Breast epithelium (tissue), 4 donors: ENCODE measurements at places on chromosomes 5 and 9. TPM values are rescaled to one million over a fixed set of nuclear protein-coding genes. Genes with fewer than 3 reads are reported as not detected.

GRCh38 chr9:72140586-72140985 is 8.7 kb upstream of the GDA start:
- no peak overlapping the region for H3K4me3 ChIP-seq
- peaks cover 4% of the 10 kb centered on the region for H3K27me3 ChIP-seq
- no peaks in the 10 kb centered on the region for H3K4me1 ChIP-seq
- no peaks in the 10 kb centered on the region for H3K36me3 ChIP-seq
- no peak overlapping the region for H3K27ac ChIP-seq
- no peak for DNase-seq

- no peak for DNase-seq
- H3K36me3 ChIP-seq = no peaks in the 10 kb centered on the region
- H3K27ac ChIP-seq = no peak overlapping the region
- no peaks in the 10 kb centered on the region for H3K27me3 ChIP-seq
- no peak overlapping the region for H3K4me3 ChIP-seq
Measured at GRCh38 chr5:40227366-40227765, 452.3 kb upstream of the PTGER4 start.

- H3K36me3 ChIP-seq = no peaks in the 10 kb centered on the region
- no peaks in the 10 kb centered on the region for H3K4me1 ChIP-seq
- no peaks in the 10 kb centered on the region for H3K27me3 ChIP-seq
- no peak overlapping the region for H3K4me3 ChIP-seq
Measured at GRCh38 chr5:166123717-166124116, 2167.7 kb upstream of the WWC1 start.

DNA sequence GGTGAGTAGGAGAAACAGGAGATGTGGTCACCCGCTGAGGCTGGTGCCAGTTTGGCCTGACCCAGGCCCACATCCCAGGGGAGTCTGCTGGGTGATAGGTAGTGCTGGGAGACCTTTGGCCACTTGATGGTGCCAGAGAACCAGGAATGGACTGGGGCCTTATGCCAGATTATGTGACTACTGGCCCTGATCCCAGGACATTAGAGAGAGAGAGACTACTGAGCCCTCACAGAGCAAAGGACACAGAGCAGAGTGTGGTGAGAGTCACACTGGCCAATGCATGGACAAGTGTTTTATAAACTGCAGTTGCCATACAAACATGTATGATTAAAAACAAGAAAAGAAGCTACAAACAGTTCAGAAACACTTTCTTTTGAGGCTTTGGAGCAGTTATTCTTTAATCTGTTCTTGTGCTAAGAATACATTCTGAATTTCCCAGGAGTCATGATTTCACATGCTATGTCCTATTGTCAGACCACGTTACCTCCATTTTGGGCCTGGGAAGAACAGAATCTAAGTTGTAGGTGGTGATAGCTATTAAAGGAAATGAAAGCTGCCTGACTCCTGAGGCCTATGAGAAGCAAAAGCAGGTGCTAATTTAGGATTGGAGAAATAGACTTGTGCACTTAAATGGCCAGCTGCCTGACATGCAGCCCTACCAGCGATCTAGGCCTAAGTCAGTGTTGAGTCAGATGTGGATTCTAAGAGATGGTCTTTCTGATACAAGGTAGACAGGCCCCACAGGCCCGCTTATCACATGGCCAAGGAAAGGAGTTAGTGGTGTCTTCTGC is 32.6 kb upstream of the TMOD1 start:
- no peak overlapping the region for H3K4me3 ChIP-seq
- H3K27me3 ChIP-seq = no peaks in the 10 kb centered on the region
- H3K36me3 ChIP-seq = no peaks in the 10 kb centered on the region
- H3K4me1 ChIP-seq = no peaks in the 10 kb centered on the region
- DNase-seq = peak; percentile 67

PCDHAC2 gene
- total RNA-seq = 2.8 TPM

DNA sequence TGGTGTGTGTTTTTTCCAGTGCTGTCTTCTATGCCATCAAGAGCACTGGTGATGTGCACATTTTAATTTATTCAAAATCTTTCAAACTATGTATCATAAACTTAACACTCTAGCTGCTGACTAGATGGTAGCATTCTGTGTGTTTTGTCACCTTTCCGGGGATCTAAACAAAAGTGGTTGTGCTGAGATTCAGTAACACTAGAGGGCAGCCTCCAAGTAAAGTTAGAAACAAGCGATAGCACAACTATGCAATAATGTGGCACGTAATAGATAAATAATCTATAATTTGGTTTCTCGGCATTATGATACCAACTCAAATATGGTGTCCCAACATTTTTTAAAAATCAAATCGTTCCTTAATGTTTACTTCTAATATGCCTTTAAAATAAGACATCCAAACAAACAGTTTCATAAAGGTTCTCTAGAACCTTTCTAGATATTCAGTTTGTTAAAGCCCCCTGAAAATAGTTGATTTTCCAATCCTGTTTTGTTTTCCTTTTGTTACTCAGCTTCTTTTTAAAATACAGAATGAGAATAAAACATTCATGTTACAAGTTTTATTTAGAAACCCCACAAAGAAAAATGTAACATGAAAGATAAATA is 16.9 kb downstream of the SEMA6A start:
- H3K36me3 ChIP-seq = no peaks in the 10 kb centered on the region
- H3K27ac ChIP-seq = no peak overlapping the region
- no peak for DNase-seq

GRCh38 chr5:66859526-66859925 is 263.3 kb downstream of the MAST4 start:
- H3K4me3 ChIP-seq = no peak overlapping the region
- no peak overlapping the region for H3K27ac ChIP-seq
- H3K27me3 ChIP-seq = no peaks in the 10 kb centered on the region
- H3K36me3 ChIP-seq = no peaks in the 10 kb centered on the region
- H3K4me1 ChIP-seq = no peaks in the 10 kb centered on the region

DNA sequence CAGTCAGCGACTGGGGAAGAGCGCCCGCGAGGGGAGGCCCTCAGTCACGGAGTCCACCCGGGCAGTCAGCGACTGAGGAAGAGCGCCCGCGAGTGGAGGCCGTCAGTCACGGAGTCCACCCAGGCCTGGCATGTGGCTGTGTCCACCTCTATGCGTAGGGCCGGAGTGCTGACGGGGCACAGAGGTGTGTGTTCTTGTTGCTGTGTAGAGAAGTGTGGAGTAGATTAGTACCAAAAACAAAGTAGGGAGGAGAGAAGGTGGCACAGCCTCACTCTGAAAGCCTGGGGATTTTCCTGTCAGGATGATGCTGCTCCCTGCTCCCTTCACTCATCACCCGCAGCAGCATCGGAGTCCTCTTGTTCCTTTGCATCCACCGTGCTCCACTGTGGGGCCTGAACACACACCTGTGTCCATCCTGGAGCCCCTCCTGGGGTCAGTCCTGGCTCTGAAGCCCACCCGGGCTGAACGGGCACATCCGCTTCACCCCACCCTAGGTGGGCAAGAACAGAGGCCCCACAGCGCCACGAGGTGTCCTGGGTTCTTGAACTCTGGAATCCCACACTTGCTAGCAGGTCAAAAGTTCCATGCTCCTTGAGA is 37.9 kb downstream of the AHRR start:
- H3K27me3 ChIP-seq = no peaks in the 10 kb centered on the region
- DNase-seq = peak; percentile 8
- H3K4me1 ChIP-seq = no peaks in the 10 kb centered on the region

DNA sequence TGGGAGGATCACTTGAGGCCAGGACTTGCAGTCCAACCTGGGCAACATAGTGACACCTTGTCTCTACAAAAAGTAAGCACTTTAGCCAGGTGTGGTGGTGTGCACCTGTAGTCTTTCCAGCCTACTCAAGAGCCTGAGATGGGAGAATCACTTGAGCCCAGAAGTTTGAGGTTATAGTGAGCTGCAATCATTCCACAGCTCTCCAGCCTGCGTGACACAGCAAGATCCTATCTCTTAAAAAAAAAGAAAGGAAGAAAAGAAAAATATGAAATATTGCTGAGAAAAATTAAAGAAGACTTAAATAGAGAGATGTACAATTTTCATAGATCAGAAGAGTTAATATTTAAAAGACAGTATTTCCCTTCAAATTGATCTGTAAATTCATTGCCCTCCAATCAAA is 76.4 kb downstream of the SMIM15 start:
- H3K4me3 ChIP-seq = no peak overlapping the region
- H3K27me3 ChIP-seq = no peaks in the 10 kb centered on the region
- no peak for DNase-seq
- no peaks in the 10 kb centered on the region for H3K4me1 ChIP-seq
- H3K36me3 ChIP-seq = no peaks in the 10 kb centered on the region

PCAT7 gene
- not detected for total RNA-seq

DNA sequence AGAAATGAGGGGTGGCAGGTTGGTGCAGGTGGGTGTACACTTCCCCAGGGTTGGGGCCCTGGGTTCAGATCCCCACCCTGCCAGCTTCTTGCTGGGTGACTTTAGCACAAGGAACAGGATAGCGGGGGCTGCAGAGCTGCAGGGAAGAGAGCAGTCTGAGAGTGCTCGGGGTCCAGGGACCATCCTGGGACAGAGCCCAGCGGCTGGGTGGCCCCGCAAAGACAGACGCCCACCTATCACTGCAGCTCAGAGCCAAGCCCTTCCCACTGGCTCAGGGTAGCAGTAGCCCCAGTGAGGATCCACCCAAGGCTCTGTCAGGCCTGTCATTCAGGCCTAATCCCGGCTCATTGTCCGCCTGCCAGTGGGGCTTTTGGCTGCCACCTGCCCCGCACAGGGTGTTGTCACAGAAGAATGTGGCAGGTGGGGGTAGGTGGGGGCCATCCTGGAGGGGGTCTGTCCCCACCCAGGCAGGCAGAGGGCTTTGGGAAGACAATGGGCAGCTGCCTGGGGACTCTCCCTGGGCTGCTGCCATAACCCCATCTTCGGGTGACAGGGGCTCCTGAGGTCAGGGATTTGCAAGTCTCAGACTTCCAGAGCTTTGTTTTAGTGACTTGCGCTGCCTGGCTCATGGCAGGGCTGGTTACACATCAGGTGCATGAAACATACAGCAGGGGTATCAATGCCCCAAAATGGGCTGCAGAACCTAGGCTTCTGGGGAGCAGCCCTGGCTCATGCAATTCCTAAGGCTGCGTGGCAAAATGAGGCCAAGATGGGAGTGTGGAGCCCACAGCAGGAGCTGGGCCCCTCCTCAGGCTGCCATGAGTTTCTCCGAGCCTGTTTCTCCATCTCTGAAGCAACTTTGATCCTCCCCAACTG is 52.1 kb downstream of the BARX1 start:
- H3K4me1 ChIP-seq = no peaks in the 10 kb centered on the region
- no peak overlapping the region for H3K4me3 ChIP-seq
- no peaks in the 10 kb centered on the region for H3K27me3 ChIP-seq
- no peaks in the 10 kb centered on the region for H3K36me3 ChIP-seq

MTMR12 gene
- 61.3 TPM for total RNA-seq

- H3K27me3 ChIP-seq = no peaks in the 10 kb centered on the region
- no peak for DNase-seq
- no peaks in the 10 kb centered on the region for H3K4me1 ChIP-seq
- no peak overlapping the region for H3K27ac ChIP-seq
- no peaks in the 10 kb centered on the region for H3K36me3 ChIP-seq
Measured at GRCh38 chr5:44845777-44846176, 37.0 kb downstream of the MRPS30 start.

DNA sequence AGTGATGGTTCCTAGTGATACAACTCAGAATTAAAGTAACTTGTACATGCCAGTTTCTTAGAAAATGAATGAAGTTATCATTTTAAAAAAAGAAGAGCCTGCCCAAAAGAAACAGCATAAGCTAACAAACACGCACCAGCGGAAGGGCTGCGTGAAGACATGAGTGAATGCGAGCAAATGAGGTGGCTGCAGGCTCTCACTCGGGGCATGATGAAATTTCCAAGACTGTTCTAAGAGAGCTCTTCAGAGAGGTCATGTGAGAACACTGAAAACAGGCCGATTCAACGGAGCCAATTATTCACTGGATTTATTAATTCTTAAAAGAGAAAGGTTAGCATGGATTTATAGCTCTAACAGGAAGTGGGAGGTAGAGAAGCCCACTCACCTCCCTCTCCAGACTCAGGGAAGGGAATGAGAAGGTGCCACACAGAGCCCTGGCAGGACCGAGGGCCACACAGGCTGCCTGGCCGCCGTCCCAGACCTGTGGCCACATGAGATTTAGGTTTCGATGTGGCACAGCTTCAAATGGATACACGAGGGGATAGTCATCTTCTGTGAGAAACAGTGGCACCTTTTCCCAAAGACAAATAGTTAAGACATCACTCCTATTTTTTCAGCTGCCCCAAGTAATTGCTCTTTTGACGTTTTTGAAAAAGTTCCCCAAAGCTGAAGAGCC is 55.5 kb downstream of the HABP4 start:
- no peaks in the 10 kb centered on the region for H3K36me3 ChIP-seq
- DNase-seq = no peak
- no peak overlapping the region for H3K4me3 ChIP-seq
- H3K27me3 ChIP-seq = no peaks in the 10 kb centered on the region
- peak overlapping the region; percentile 57 for H3K27ac ChIP-seq
- H3K4me1 ChIP-seq = no peaks in the 10 kb centered on the region

PHF24 gene
- 0.15 TPM for total RNA-seq

WDR55 gene
- total RNA-seq = 20.0 TPM

DNA sequence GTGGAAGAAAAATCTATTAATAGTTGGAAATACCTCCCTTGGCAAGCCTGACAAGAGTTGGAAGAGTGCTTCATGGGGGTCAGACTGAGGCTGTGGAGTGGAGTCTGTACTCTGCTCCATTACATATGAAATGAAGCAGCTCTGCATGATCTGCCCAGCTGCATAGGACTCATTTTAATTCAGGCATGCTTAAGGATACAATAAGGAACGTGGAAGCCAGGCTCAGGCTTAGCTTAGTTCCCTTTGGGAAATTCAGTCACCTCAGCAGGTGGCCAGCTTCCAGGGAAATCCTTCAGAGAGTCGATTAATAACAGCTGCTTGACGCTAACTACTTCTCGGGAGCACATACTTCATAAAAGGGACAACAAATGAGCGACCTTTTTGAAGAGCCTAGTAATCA is 1672.9 kb upstream of the WWC1 start:
- DNase-seq = no peak
- H3K27ac ChIP-seq = no peak overlapping the region
- no peak overlapping the region for H3K4me3 ChIP-seq
- H3K27me3 ChIP-seq = no peaks in the 10 kb centered on the region
- no peaks in the 10 kb centered on the region for H3K36me3 ChIP-seq
- no peaks in the 10 kb centered on the region for H3K4me1 ChIP-seq

GRCh38 chr5:135211083-135211790 is 177.2 kb upstream of the PITX1 start:
- no peaks in the 10 kb centered on the region for H3K27me3 ChIP-seq
- peak; percentile 4 for DNase-seq
- H3K4me3 ChIP-seq = no peak overlapping the region
- no peaks in the 10 kb centered on the region for H3K4me1 ChIP-seq
- H3K27ac ChIP-seq = no peak overlapping the region

FUBP3 gene
- 42.6 TPM for total RNA-seq

- no peak for DNase-seq
- no peak overlapping the region for H3K27ac ChIP-seq
- H3K27me3 ChIP-seq = no peaks in the 10 kb centered on the region
- no peak overlapping the region for H3K4me3 ChIP-seq
- H3K4me1 ChIP-seq = no peaks in the 10 kb centered on the region
Measured at GRCh38 chr5:64949331-64949730, 180.6 kb downstream of the CWC27 start.
